Natural killer cell (primary cell): ENCODE measurements at places on chromosomes 16 and 17. TPM values are rescaled to one million over a fixed set of nuclear protein-coding genes. Genes with fewer than 3 reads are reported as not detected.

- no peak for DNase-seq
Measured at GRCh38 chr17:50945779-50946222, 79.6 kb upstream of the TOB1 start.

DNA sequence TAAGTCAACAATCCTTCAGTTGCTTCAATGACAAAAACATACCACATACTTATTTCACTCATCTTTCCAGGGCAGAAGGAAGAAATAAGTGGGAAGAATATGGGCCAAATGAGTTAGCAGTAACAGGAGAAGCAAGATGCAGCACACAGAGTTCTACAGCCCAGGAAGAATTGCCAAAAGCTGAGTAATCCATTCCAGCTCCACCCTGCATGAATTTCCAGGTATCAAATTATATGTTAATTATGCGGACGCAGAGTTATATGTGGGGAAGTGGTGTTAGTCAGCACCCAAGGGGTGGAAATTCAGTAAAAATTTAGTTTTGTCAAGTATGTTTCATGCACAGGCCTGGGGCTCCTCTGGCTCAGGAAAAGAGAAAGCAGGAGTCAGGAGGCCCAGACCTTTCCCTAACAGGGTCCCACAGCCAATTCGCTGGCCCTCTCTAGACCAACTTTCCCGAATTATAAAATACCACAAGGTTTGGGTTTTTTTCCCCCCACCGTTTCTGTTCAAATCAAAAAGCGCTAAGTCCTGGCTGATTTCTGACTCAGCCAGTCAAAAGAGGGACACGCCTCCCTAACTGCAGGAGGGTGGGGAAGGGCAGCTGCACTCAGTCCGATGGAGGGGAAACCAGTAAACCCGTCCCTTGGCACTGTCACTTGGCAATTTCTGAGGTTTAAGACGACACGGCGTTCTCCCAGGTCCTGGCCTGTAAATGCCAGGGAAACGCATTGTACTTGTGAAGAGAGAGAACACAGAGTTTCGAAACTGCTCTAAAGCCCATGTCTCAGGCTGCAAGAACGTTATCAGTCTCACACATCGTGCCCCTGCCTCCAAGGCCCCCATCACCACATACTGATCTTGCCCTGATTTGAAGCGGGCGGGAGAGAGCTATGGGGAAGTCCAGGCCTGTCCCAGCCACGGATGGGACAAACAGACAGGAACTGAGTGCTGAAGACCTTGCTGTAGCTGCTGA is 58.1 kb downstream of the ZFHX3 start:
- no peak for DNase-seq

DNA sequence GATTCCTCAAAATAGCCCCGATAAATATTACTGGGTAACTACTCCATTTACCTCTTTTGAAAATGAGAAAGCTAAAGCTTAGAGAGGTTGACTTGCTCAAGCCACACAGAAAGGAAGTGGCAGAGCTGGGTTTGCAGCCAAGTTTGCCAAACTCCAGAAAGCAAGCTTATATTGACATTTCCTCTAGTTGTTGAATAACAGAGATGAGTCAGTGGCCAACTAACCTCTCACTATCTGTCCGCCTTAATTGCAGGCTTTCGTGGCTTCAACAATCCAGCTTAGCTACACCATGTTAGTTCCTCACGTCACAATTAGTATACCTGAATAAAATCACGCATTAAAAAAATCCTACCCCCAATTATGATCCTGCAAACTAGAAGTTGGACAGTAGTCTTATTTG is 151.7 kb downstream of the CNTNAP4 start:
- no peak for DNase-seq

DNA sequence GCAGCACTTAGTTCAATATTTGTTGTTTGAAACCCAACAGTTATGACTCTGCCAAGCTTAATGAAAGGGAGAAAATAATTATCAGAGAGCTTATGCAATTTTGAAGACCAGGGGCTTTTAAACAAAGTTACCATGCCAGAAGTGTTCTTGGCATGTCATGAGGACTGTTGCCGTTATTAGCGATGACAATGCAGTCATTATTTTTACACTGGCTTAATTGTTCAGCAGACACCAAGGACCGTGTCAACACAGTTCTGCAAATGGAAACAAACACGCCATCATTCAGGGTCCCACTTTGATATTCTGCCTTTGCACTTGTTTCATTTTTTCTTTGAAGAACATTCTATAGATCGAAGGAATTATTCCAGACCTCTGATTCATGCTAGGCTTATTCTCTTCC is 518.5 kb downstream of the CDH13 start:
- no peak for DNase-seq

GRCh38 chr17:19342611-19343255 is 19.8 kb downstream of the B9D1 start:
- no peak for DNase-seq

The DNASE1L2 gene
- 0.19 TPM for total RNA-seq

The IL17C gene
- 1.2 TPM for total RNA-seq

The SERPINF2 gene
- total RNA-seq, result 0.48 TPM

The ECI1 gene
- 19.2 TPM for total RNA-seq

The ZNF469 gene
- 4.9 TPM for total RNA-seq

The FNDC8 gene
- total RNA-seq, result not detected
